Stimulated activated CD8-positive, alpha-beta memory T cell treated with anti-CD3 and anti-CD28 coated beads, Interleukin-15, amount 100 ng/mL, for 4 hours (primary cell): ENCODE measurements at places on chromosomes 7 and 10.

- DNase-seq, result no peak
These were observed 125.0 kb downstream of the DNAJB6 start for GRCh38 chr7:157461573-157462418.

- DNase-seq, result no peak
These were observed 250.4 kb upstream of the CACNA2D1 start for GRCh38 chr7:82694022-82694421.

DNA sequence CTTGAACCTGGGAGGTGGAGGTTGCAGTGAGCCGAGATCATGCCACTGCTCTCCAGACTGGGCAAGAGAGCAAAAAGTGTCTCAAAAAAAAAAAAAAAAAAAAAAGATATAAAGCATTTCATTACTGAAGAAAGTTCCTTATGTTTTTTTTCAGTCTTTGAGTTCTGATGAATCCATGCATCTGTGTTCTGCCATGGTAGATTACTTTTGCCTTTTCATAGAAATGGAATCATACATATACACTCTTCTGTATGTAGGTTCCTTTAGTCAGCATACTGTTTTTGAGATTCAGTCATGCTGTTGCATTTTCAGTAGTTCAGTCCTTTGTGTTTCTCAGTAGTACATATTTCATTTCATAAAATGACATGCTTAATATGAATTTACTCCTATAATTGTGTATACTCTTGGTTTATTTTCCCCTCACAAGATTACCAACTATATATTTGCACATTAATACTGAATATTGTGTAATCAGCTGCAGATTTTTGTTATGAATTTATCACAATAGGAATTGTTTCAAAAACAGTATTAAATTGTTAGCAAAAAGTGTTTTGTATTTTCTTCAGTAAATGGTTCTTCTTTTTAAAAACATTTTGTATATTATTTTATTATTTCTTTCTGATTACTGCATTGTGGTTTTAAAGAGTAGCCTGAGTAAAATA, 2.8 kb upstream of the ZNF777 start:
- no peak for DNase-seq

DNA sequence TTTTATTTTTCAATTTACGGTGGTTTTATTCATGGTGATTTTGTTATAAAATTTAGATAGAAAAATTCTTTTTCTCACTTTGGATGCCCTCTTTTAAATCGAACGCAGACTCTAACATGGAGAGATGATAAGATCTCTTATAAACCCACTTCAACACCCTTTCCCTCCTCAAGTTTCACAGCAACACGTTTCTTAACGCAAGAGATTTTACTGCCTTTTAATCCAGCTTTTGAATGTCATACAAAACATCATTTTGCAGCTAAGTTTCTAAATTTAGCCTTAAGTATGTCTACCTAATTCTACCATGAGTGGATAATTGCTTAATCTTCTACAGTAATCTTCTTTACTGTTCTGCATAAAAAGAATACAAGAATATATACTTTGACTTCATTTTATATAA, 70.0 kb downstream of the SEMA3C start:
- DNase-seq, result no peak

- no peak for DNase-seq
These were observed 29.8 kb upstream of the PODXL start for GRCh38 chr7:131586259-131586658.

DNA sequence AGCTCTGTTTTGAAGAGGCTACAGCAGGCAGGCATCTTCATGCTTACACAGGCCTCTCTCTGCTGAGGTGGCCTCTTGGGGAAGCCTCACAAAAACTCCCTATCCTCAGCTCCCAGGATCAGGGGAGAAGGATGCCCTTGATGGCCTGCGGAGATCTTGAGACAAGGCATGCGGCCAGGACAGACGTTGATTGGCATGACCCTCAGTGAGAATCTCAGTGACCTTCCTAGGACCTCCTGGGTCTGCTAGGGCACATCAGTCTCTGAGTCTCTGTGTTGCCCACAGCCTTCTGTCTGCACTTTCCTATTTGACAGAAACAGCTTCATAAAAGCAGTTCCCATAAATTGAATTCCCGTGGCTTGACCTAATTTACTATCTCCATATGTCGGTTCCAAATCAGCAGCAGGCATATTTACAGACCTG, 1005.8 kb upstream of the C7orf33 start:
- DNase-seq, result no peak

DNA sequence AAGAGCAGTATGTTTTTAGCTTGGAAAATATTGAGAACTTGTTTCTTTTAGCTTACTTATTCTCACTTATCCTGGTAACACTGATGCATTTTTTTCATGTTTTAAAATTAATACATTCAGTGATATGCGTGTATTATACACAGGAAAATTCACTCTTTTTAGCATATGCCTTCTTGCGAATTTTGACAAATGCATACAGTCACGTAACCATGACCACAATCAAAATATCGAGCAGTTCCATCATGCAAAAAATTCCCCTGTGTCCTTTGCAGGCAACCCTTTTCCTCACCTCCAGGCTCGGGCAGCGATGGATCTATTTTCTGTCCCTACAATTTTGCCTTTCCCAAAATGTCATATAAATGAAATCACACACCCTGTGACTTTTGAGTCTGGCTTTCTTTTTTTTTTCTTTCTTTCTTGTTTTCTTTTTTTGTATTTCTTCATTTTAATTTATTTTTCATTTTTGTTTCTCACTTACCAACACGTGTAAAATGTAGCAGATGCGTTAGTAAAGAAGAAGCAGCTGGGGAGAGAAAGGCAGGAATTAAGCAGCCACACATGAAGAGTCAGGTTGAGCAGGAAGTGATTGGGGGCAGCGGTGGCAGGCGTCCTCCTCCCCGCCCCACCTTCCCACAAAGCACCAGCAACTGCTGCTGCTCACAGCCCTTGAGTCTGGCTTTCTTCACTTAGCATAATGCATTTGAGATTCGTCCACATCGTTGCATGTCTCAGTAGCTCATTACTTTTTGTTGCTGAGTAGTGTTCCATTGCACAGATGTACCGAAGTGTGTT, 29.9 kb downstream of the ADRB1 start:
- no peak for DNase-seq

DNA sequence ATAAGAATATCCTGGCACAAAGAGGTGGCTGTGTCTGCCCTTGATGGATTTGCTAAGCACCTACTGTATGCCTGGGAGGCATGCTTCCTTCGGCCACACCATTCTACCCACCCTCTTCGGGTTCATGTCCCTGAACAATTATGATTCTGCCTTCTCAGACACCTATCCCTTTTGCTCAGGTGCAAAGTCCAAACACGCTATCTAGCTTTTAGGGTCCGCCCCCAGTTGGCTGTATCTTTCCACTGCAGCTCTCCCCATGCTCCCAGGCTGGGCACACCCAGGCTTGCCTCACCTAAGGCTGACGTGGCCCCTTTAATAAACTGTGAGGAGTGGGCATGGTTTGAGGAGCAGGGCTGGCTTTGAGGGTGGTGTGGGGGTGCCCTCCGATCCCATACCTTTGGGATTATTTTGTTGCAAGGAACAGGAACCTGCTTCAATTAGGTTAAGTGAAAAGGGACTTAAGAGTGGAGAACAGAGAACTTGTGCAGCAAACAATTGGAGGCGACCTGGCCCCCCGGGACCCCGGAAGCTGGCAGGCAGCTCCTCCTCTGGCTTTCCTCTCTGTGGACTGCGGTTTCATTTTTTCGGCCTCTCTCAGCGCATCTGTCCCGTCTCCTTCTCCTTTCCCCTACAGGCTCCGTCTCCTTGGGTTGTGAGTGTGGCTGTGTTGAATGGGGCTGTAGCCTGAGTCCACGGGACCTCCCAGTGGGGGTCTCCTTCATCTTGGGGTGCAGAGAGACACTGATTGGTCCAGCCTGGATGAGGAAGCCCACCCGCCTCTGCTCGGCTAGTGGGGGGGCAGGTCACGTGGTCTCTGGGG, 3.8 kb downstream of the CLIP2 start:
- DNase-seq, result no peak

- DNase-seq, result no peak
These were observed 331.5 kb downstream of the PTEN start for GRCh38 chr10:88194961-88195367.

DNA sequence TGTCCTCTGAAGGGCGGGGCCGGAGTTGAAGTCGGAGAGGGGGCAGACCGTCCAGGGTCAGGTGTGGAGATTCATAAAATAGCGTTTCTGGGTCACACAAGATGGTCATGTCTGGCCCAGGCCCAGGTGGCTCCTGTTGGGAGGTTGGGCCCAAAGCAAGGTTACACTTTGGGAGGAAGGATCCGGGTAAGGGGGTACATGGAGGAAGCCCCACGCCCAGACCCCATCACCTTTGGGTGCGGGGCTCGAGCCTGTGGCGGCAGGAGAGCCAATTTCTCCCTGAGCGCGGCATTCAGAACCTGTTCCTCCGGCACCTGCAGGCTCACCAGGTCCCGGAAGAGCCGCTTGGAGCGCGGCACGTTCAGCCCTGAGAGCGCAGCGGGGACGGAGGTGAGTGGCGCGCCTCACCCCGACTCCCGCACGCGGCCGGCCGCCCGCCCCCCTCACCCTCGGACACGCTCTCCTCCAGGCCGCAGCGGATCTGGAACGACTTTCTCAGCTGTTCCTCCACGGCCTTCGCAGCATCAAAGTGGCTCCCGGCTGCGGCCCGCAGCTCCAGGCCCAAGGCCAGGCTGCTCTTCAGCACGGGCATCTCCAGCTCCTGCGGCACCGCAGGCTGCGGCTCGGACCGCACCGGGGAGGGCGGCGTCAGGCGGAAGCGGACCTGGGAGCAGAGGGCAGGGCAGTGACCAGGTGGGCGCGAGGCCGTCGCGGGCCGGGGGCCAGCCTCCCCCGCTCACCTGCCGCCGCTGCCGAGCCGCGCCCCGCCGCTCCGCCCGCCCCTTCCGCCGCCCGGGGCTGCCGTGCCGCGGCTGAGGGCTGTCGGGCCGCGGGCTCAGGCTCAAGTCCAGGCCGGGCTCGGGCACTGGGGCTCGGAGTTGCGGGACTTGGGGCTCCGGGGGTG, 644 bp downstream of the PPP1R35 start:
- no peak for DNase-seq

DNA sequence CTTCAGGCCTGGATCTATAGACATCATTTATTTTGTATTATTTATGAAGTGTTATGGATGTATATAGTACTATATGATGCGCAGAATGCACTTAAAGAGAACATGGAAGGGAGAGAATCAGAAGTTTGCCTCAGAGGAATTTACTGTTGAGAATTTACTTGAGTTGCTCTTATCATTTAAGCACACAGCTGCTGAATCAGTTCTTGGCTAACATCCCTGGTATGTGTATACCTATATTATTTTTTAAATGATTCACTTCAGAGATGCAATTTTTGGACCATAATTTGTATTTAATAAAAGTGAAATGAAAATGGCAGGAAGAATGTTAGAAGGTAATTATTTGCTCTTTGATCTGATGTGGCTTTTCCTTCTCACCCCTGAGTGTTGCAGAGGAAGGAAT, 191.6 kb downstream of the BICC1 start:
- DNase-seq, result no peak

DNA sequence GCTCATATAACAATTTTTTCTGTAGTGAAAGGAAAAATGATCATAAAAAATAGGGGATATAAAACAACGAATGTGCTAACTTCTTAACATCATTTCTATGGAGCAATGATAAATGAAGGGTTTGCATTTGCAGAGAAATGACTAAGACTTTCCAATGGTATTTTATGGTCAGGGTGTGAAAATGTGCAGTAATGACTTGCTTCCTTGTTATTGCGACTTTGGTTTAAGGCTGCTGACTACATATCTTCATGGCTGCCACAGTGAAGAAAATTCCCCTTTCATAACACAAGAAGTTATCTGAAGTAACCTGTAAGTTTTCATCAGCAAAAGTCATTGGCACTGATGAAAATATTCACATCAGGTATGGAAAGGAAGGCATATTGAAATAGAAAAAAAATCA, 166.1 kb upstream of the NRG3 start:
- no peak for DNase-seq

DNA sequence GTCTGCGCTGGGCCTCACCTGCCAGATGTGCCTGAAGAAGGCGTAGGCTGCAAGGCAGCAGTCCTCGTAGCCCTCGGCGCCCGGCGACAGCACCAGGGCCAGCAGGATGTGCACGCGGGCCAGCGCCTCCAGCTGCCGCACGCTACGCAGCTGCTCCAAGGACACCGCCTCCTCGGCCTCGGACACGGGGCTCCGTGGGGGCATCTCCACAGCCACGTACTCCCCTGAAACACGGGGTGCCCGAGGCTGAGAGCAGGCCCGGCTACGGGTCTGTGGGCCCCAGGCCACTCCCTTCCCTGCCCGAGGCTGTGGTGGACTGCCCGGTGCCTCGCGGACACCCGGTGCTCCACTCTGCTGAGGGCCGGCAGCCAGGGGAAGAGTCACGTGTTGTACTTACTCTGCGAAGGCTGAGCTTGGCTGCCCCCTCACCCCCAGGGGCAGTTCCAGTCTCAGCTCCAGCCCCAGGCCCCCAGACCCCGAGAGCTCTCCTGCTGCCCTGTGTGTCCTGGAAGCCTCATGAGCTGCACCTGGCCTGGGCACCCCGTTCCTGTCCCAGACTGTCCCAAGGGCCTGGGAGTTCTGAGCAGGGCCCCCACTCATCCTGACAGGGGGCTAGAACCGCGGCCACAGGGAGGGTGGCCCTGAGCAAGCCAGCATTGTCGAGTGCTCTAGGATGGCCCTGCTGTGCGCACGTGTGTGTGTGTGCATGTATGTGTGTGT, 62.8 kb downstream of the CFAP46 start:
- no peak for DNase-seq

- DNase-seq, result no peak
These were observed 191.4 kb upstream of the STK17A start for GRCh38 chr7:43391518-43391917.

GRCh38 chr7:105532709-105533460, 884 bp downstream of the RINT1 start:
- DNase-seq, result no peak

DNA sequence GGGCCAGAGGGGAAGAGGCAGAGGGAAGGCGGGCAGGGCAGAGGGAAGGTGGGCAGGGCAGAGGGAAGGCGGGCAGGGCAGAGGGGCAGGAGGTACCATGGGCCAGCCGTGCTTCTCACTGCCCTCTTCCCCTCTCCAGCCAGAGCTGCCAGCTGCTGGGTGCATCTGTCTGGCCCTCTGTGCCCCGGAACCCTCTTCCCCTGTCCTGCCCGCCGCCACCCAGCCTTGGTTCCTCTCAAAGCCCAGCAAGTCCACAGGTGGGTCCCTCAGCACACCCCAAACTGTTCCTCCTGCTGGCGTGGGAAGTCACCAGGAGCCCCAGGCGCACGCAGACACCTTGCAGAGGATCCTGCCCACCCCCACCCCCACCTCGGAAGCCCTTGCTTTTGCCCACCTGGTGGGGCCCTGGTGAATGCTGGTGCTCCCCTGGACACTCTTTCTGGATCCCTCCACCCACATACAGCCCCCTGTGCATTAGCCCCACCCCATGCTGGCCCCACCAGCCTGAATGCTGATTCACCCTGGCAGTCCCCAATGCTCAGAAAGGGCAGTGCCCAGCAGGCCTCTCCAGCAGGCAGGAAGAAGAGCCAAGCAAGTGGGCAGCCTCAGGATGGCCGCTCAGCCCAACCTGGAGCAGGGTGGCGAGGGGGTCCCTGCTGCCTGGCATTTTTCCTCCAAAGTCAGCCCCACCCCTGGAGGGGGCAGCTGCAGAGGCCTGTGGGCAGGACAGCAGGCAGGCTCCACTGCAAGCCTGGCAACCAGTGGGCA, 1.9 kb upstream of the PWWP2B start:
- DNase-seq, result no peak
